ENCODE measurements at places on chromosomes 2 and 18.

- H3K4me3 ChIP-seq: no peak overlapping the region
- DNase-seq: no peak
- H3K27me3 ChIP-seq: no peaks in the 10 kb centered on the region
- peaks cover 19% of the 10 kb centered on the region for H3K4me1 ChIP-seq
- no peak overlapping the region for H3K27ac ChIP-seq
- no peaks in the 10 kb centered on the region for H3K36me3 ChIP-seq
Measured at GRCh38 chr2:138691667-138692066, 88.5 kb downstream of the NXPH2 start.

DNA sequence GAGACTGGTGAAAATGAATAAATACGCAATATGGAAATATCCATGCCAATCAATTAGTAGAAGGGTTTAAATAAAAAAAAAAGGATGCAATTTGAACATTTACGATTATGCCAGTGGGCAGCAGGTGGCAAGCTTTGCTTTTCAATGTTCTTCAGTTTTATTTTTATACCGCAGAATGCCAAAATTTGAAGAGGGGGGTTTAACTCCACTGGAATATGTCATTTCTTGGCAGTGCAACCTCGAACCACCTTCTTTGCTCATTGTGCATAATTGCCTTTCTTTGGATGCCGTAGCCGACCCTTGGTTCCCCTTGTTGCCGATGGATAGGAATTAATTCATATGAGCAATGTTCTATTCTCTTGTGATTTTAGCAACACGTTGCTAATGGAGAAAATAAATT, 88.0 kb downstream of the LTBP1 start:
- no peak for DNase-seq
- H3K27ac ChIP-seq: no peak overlapping the region
- no peaks in the 10 kb centered on the region for H3K4me1 ChIP-seq

- H3K27ac ChIP-seq: no peak overlapping the region
- no peak overlapping the region for H3K4me3 ChIP-seq
- no peak for DNase-seq
- H3K36me3 ChIP-seq: peaks cover 4% of the 10 kb centered on the region
- H3K27me3 ChIP-seq: no peaks in the 10 kb centered on the region
Measured at GRCh38 chr2:47479863-47480262, 76.9 kb downstream of the MSH2 start.

GRCh38 chr2:26974352-26974751, 3.9 kb downstream of the MAPRE3 start:
- no peak overlapping the region for H3K4me3 ChIP-seq
- H3K36me3 ChIP-seq: no peaks in the 10 kb centered on the region
- H3K4me1 ChIP-seq: peaks cover 20% of the 10 kb centered on the region
- H3K27ac ChIP-seq: no peak overlapping the region
- no peak for DNase-seq

DNA sequence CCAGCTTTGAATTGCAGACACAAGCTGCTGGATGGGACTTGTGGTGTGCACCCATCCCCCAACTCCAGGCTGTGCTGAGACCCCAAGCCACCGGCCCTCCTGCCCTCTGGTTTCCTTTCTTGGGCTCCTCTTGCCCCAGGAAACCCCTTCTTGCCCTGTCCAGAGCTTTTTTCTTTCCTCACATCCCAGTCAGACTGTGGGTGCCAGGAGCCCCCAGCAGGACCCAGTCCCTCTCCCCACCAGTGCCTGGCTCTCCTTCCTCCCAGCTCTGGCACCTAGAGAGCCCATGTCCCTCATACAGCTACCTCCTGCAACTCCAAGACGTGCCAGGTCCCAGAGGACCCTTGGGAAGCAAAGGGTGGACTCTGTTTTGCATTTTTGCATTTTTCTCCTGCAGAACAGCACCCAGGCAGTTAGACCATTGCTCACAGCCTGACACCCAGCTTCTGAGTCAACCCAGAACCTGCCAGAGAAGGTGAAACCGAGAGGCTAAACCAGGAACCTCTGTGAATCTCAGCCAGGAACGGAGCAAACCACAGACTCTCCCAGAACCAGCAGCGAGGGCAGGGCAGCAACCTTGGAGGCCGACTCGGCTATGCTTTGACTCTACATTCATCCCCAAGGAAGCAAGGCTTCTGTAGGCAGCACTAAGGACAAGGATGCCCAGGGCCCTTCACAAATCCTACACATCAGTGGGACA, 221.1 kb downstream of the ANAPC1 start:
- no peaks in the 10 kb centered on the region for H3K36me3 ChIP-seq
- no peak for DNase-seq
- H3K27ac ChIP-seq: no peak overlapping the region
- H3K27me3 ChIP-seq: peaks cover 1% of the 10 kb centered on the region
- H3K4me3 ChIP-seq: no peak overlapping the region

DNA sequence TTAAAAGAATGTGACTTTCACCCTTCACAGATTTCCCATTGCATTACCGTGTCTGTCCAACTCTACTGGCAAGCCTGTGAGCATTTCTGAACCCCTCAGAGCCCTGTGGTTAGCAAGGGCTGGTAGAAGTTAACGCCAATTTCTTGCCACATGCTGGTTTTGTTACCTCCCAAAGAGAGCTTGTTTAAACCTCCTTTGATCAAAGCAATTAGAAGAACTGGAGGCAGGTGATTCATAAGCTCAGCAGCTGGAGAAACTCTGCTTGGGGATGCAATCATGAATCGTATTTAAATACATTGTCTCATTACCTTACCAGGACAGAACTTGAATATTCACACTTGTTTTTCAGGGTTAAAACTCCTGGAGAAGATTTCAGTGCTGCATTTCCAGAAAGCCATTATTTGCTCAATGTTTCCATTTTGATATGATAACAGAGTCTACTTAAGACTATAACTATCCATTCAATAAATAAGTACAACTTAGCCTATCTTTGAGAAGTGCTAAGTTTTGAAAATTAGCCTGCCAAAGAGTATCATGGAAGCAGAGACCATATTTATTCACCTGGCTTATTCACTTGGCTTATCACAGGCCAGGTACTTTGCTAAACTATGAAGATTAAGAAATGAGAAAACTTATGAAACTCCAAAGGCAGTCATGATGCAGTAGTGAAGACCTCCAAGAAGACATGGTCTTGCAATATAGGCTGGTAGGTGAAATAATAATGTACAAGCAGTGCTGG, 292.8 kb downstream of the INSIG2 start:
- H3K4me3 ChIP-seq: no peak overlapping the region
- H3K4me1 ChIP-seq: no peaks in the 10 kb centered on the region
- no peak overlapping the region for H3K27ac ChIP-seq
- no peak for DNase-seq
- H3K27me3 ChIP-seq: peaks cover 23% of the 10 kb centered on the region
- H3K36me3 ChIP-seq: no peaks in the 10 kb centered on the region

DNA sequence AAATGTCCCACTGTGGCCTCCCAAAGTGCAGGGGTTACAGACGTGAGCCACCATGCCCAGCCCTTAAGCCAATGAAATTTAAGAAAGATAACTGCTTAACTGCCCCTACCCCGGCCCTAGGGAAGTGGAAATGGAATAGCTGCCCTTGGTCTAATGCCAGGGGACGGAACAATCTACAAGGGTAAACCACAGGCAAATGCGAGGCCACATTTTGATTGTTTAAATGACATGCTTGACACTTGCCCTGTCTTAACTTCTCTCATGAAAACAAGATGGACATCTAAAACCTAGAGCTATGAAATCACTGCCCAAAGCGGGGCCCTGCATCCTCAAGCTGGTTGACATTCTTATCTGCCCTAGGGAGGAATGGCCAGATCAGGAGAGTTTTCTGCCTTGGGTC, 5.5 kb upstream of the ITSN2 start:
- no peak overlapping the region for H3K4me3 ChIP-seq
- H3K27ac ChIP-seq: no peak overlapping the region
- DNase-seq: no peak

- no peaks in the 10 kb centered on the region for H3K36me3 ChIP-seq
- no peak overlapping the region for H3K27ac ChIP-seq
- no peaks in the 10 kb centered on the region for H3K27me3 ChIP-seq
Measured at GRCh38 chr18:47949202-47949601, 18.7 kb upstream of the SMAD2 start.

DNA sequence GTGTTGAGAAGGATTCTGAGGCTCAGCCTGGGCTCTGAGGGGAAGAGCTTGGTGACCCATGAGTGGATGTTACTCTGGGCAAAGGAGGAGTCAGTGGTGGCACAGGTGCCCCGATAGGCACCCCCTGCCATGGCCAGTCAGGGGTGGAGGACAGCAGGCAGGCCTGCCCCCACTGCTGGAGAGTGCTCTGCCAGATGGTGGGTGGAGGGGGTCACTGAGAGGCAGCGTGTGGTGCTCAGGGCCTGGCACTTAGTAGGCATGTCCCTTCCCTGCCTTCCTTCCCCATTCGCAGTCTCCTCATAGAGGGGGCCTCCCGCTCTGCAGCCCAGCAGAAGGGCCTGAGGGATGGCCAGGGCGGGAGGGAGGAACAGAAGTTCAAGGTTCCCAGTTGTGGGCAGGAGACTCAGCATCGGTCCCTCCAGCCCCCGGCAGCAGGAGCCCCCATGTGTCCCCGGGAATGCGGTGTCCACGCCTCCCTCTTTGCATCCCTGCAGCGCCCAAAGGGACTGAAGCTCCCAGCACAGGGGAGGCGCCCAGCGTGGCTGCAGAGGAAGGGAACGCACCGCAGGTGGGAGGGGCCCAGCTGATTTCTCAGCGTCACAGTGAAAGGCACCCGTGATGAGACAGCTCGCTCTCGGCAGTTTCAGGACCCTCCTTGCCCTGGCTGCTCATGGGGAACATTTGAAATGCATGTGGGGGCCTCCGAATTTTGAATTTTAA, 5.7 kb upstream of the SNED1 start:
- peaks cover 26% of the 10 kb centered on the region for H3K4me1 ChIP-seq
- no peaks in the 10 kb centered on the region for H3K36me3 ChIP-seq
- H3K27ac ChIP-seq: peak overlapping the region; percentile 60
- H3K27me3 ChIP-seq: peaks cover 10% of the 10 kb centered on the region
- H3K4me3 ChIP-seq: peak overlapping the region; percentile 36
- DNase-seq: no peak

GRCh38 chr18:30302181-30302580, 740.4 kb downstream of the DSC3 start:
- H3K27ac ChIP-seq: no peak overlapping the region
- H3K36me3 ChIP-seq: peaks cover 4% of the 10 kb centered on the region
- no peak for DNase-seq
- H3K4me1 ChIP-seq: no peaks in the 10 kb centered on the region

DNA sequence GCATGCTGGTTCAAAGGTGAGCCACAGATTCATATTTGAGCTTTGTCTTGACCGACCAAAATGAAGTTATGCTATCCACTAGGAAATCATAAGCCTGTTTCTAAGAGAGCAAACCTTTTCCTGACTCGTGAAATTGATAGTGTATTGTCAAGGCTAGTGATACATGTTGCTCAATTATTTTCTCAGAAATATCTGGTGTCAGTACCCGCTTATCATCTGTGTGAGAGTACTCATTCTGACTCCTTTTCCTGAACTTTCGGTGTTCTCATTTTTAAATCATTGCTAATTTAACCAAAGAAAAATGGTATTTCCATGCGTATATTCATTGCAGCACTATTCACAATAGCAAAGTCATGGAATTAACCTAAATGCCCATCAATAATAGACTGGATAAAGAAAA, 56.2 kb downstream of the SGPP2 start:
- H3K4me1 ChIP-seq: no peaks in the 10 kb centered on the region
- peaks cover 8% of the 10 kb centered on the region for H3K27me3 ChIP-seq
- no peak overlapping the region for H3K4me3 ChIP-seq
- no peak overlapping the region for H3K27ac ChIP-seq
- no peaks in the 10 kb centered on the region for H3K36me3 ChIP-seq

DNA sequence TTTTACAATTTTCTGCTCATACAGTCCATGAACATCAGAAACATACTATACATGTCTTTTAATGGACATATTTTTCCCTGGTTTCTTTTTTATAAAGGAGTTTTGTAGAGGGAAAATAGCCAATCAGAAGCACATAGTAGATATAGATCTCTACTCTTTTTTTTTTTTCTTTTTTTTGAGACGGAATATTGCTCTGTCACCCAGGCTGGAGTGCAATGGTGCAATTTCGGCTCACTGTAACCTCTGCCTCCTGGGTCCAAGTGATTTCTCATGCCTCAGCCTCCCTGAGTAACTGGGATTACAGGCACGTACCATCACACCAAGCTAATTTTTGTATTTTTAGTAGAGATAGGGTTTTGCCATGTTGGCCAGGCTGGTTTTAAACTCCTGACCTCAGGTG, 83.2 kb upstream of the MGAT5 start:
- no peaks in the 10 kb centered on the region for H3K36me3 ChIP-seq
- no peak overlapping the region for H3K4me3 ChIP-seq
- peaks cover 30% of the 10 kb centered on the region for H3K4me1 ChIP-seq
- H3K27me3 ChIP-seq: no peaks in the 10 kb centered on the region
- DNase-seq: no peak

GRCh38 chr18:13460946-13461345, 242.4 kb downstream of the LDLRAD4 start:
- peaks cover 6% of the 10 kb centered on the region for H3K36me3 ChIP-seq
- H3K4me1 ChIP-seq: peaks cover 75% of the 10 kb centered on the region
- DNase-seq: no peak
- peak overlapping the region; percentile 28 for H3K4me3 ChIP-seq

DNA sequence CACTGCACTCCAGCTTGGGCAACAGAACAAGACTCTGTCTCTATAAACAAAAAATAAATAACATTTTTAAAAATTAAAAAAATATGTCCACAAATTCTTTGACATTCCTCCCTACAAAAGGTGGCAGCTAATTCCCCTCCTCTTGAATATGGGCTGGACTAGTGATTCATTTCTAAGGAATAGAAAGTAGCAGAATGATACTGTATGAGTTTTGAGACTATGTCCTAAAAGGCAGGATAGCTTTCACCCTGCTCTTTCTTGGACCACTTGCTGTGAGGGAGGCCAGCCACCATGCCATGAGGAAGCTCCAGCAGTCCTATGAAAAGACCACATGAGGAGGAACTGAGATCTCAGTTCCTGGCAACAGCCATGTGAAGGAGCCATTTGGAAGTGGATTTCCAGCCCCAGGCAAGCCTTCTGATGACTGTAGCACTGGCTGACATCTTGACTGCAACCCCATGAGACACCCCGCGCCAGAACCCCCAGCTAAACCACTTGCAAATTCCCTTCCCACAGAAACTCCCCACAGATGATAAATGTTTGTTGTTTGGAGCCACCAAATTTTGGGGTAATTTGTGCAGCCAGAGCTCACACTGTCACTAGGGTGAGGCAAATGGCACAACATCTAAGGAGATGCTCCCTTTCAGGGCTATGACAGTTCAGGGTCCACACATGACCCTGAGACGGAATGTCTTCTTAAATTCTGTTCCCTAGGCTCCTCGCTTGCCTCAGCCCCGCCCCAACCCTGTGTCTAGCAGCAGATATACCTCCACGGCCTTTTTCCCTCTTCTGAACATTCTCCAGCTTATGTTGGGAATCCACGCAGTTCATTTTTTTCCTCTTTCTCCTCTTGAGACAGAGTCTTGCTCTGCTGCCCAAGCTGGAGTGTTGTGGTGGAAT, 17.1 kb upstream of the ATOH8 start:
- no peaks in the 10 kb centered on the region for H3K4me1 ChIP-seq
- no peak overlapping the region for H3K27ac ChIP-seq
- H3K27me3 ChIP-seq: peaks cover 6% of the 10 kb centered on the region
- no peaks in the 10 kb centered on the region for H3K36me3 ChIP-seq

Measured in naive thymus-derived CD8-positive, alpha-beta T cell (primary cell).